ENCODE measurements at places on chromosomes 11 and 22.
A peak's percentile ranks its signal among the peaks of the same experiment; 100 is the strongest.

DNA sequence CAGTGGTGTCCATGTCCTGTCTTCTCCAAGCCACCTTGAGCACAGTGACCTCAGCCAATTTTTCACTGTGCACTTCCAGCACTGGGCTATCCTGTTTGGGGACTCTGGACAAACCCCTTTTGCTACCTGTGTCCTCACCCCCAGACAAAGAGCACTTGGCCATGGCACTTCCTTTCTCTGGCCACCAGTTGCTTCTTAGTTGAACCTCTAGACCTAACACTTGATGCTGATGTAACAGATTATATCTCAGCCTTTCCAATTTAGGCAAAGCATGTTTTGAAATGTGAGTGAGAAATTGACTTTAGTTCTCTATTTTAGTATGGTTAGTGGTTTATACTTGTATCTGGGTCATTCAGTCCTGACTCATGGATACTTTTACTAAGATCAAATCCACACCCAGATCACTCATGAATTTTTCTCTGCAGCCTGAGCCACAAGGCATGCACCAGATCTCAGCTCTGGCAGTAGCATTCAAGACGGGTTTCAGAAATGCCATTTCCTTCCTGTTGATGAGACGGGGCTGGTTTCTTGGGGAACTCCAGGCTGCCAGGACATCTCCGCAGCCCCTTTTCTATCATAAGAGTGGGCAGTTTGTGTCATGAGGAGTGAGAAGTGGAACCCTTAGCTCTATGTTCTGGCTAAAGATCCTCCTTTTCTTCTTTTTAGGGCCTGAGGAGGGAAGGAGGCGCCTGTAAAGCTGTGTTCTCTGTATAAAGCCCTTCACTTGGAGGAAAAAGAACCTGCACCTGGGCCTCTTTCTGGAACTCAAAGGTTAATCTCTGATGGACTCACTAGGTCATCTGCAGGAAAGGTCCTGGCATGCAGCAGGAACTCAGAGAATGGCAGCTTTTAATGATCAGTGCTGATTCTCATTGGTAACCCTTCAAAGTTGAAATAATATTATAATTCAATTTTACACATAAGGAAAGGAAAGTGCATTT is 185.6 kb upstream of the TENM4 start:
- no peaks in the 10 kb centered on the region for H3K36me3 ChIP-seq
- no peak overlapping the region for H3K4me3 ChIP-seq
- DNase-seq, result no peak
- no peak overlapping the region for H3K27ac ChIP-seq

DNA sequence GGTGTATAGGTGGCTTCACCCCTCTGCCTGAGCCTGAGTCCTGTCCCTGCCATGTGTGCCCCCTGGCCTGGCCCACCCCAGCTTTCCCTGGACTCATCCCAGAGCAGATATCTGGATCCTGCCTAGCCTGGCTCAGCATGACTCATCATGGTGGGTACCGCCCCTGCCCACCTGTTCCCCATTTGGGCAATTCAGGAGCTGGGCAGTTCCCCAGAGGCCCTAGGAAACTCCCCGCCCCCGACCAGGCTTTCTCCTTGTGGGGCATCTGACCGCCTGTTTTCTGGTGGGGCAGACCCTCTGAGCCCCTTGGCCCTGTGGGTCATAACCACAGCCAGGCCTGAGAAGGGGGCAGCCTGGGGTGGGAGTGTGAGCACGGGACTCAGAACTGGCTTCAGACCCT is 4.4 kb downstream of the TSPO start:
- peaks cover 2% of the 10 kb centered on the region for H3K27me3 ChIP-seq
- peaks cover 31% of the 10 kb centered on the region for H3K4me1 ChIP-seq
- no peak overlapping the region for H3K4me3 ChIP-seq
- DNase-seq, result peak; percentile 33

- H3K4me1 ChIP-seq, result peaks cover 9% of the 10 kb centered on the region
- DNase-seq, result no peak
- H3K27me3 ChIP-seq, result peaks cover 2% of the 10 kb centered on the region
- no peak overlapping the region for H3K27ac ChIP-seq
These were observed 16.0 kb upstream of the TMPRSS13 start for GRCh38 chr11:117945047-117945810.

- H3K27ac ChIP-seq, result no peak overlapping the region
- peaks cover 17% of the 10 kb centered on the region for H3K27me3 ChIP-seq
- peaks cover 7% of the 10 kb centered on the region for H3K4me1 ChIP-seq
- no peak for DNase-seq
- no peaks in the 10 kb centered on the region for H3K36me3 ChIP-seq
These were observed 4.8 kb upstream of the CHRDL2 start for GRCh38 chr11:74736031-74736430.

- peak overlapping the region; percentile 58 for H3K4me3 ChIP-seq
- H3K27ac ChIP-seq, result peak overlapping the region; percentile 93
- peaks cover 2% of the 10 kb centered on the region for H3K27me3 ChIP-seq
- H3K4me1 ChIP-seq, result peaks cover 90% of the 10 kb centered on the region
These were observed 32.3 kb upstream of the JAM3 start for GRCh38 chr11:134036492-134037045.

DNA sequence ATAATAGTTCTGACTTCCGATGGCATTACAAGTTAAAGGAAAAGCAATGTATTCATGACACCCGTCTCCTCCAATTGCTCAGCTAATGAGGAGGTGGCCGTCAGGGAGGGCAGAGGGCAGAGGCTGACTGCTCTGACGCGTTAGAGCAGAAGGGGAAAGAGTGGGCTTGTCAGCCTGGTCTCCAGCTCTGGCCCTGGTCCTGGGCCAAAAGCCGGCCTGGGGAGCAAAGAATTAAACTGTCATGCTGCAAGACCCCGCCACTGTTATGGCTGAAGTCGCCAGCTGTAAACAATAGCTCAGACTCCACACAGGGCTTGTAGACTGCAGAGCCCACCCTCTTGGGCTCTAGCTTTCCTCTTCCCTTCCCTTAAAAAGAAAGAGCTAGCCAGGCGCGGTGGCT is 119.7 kb downstream of the NAT10 start:
- no peak for DNase-seq
- no peak overlapping the region for H3K4me3 ChIP-seq
- peaks cover 12% of the 10 kb centered on the region for H3K4me1 ChIP-seq
- no peaks in the 10 kb centered on the region for H3K36me3 ChIP-seq

DNA sequence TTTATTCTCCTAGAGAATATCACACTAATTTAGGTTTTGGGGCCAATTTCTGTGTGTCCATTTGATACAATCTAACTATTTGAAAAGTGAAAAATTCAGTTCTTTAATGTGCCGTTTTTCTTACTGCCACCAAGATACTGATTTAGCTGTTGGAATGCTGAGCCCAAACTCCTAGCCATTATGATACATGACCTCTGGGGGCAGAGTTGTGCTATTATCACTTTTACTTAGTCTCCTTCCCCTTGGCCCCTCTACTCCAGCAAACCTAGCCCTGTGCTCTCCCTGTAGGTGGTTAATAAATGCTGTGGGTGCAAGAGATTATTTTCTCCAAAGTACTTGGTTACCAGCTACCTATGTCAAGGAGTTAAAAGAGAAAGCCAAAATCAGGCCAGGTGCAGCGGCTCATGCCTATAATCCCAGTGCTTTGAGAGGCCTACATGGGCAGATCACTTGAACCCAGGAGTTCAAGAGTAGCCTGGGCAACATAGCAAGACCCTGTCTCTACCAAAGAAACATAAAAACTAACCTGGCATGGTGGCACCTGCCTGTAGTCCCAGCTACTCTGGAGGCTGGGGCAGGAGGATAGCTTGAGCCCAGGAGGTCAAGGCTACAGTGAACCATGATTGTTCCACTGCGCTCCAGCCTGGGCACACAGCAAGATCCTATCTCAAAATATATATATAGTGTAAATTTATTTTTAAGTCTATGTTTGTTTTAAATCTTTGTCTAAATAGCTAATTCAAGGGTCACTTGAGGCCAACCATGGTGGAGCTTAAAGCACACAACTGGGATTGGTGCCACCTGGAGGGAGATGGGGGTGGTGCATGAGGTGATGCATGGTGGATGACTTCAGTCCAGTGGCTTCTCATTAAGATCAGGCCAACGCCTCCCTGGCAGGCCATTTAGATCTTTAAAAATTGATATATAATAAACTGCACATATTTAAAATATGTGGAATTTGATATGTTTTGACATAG is 193.2 kb upstream of the PLET1 start:
- H3K27ac ChIP-seq, result no peak overlapping the region
- no peaks in the 10 kb centered on the region for H3K36me3 ChIP-seq
- no peak overlapping the region for H3K4me3 ChIP-seq
- H3K4me1 ChIP-seq, result no peaks in the 10 kb centered on the region
- DNase-seq, result peak; percentile 3

DNA sequence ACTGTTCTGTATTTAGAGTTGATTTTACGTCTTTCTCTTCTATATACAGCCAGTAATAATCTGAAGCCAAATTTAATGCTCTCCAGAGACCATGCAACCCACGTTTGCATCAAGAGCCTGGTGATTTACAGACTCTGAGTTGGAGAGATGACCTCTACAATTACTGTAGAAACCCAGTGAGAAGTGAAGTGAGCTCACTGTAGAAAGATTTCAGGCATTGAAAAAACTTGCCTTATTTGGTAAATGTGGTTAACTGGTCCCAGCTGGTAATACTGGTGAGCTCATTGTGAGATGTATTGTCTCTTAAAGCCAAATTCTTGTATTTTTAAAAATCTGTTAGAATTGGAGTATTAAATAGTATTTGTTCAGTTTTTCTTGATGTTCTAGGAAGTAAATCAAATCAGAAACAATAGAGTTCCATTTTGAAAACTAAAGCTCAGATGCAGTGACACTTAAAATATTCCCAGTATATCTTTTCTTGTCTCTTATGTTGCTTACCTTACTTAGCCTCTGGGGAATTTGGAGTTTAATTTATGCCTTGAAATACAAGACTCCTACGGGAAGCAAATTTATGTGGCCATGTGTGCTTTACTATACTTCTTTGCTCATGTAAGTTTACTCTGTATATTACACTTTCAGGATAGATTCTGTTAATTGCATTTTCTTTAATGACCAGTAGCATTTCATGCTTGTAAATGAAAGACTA is 189.9 kb downstream of the ARHGAP42 start:
- H3K4me3 ChIP-seq, result no peak overlapping the region
- peaks cover 2% of the 10 kb centered on the region for H3K4me1 ChIP-seq
- H3K27ac ChIP-seq, result peak overlapping the region; percentile 73
- peak; percentile 88 for DNase-seq
- H3K36me3 ChIP-seq, result no peaks in the 10 kb centered on the region

- DNase-seq, result no peak
- no peaks in the 10 kb centered on the region for H3K4me1 ChIP-seq
- H3K4me3 ChIP-seq, result no peak overlapping the region
- H3K36me3 ChIP-seq, result no peaks in the 10 kb centered on the region
- H3K27me3 ChIP-seq, result no peaks in the 10 kb centered on the region
These were observed 1391.3 kb downstream of the TBC1D22A start for GRCh38 chr22:48153726-48154125.

- H3K4me3 ChIP-seq, result no peak overlapping the region
- H3K27me3 ChIP-seq, result no peaks in the 10 kb centered on the region
- H3K27ac ChIP-seq, result no peak overlapping the region
- H3K36me3 ChIP-seq, result no peaks in the 10 kb centered on the region
- no peak for DNase-seq
These were observed 7.8 kb upstream of the DKK3 start for GRCh38 chr11:12016246-12016645.

GRCh38 chr11:79627281-79627680 is 186.5 kb upstream of the TENM4 start:
- no peaks in the 10 kb centered on the region for H3K27me3 ChIP-seq
- no peak overlapping the region for H3K4me3 ChIP-seq
- no peak for DNase-seq

- H3K27ac ChIP-seq, result peak overlapping the region; percentile 69
- H3K4me3 ChIP-seq, result no peak overlapping the region
- DNase-seq, result no peak
- no peaks in the 10 kb centered on the region for H3K36me3 ChIP-seq
- no peaks in the 10 kb centered on the region for H3K27me3 ChIP-seq
These were observed 43.9 kb downstream of the PDE2A start for GRCh38 chr11:72630104-72630852.

DNA sequence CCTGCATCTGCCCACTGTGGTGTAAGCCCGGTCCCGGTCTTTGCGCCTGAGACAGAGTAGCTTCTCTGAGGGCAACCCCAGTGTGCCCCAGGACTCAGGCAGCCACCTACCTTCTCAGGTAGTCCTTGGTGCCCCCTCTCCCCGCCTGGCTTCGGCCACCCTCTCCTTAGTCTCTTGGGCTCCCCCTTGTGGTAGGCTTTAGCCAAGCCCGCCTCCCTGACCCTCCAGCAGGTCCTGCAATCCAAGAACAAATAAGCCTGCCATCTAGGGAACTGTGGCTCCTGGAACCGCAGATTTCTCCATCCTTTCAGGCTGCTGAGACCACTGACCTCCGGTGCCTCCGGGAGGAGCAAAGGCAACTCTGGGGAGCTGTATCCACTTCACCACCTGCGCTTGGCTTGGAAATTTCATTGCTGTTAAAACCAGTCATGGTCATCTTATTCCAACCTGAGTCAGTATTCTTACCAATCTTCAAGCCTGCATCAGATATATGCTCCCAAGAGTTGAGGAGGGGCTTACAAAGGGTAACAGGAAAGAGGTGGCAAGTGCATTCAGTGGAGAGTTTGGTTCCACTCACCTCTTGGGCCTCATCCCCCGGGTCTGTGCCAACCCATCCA is 52.8 kb upstream of the TENM4 start:
- no peaks in the 10 kb centered on the region for H3K36me3 ChIP-seq
- peak; percentile 64 for DNase-seq
- H3K4me3 ChIP-seq, result no peak overlapping the region
- H3K4me1 ChIP-seq, result no peaks in the 10 kb centered on the region
- no peaks in the 10 kb centered on the region for H3K27me3 ChIP-seq
- no peak overlapping the region for H3K27ac ChIP-seq

DNA sequence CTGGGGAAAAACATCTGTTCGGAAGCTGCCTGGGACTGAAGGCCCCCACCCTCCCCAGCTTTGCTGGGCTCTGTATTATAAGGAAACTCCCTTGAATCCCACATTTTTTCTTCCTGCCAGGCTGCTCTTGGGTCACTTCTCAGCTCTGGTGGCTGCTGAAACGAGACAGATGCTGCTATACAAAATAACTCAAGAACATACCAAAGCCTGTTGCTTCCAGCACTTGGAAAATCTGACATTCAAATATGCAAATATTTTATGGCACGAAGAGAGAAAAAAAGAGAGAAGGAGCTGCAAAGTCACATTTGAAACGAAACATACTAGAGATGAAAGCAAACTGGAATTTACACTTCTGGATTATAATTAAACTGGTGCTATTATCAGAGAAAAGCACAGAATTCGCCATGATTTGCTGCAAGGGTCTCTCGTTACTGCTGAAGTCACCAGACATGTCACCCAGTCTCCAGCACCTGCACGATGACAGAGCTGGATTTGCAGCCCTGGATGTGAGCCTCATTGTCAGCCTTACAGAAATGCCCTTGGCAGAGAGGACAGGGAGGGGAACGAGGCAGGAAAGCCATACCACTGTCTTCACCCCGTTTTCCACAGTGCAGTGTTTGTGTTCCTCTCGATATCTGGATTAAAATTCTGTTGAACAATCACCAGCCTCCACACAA is 47.9 kb upstream of the IGSF9B start:
- H3K36me3 ChIP-seq, result no peaks in the 10 kb centered on the region
- H3K4me1 ChIP-seq, result peaks cover 8% of the 10 kb centered on the region
- peak; percentile 67 for DNase-seq
- H3K4me3 ChIP-seq, result no peak overlapping the region
- H3K27me3 ChIP-seq, result peaks cover 4% of the 10 kb centered on the region

All from muscle of leg (tissue), 16 donors.